ENCODE measurements at places on chromosomes 11 and 22. TPM values are rescaled to one million over a fixed set of nuclear protein-coding genes. Genes with fewer than 3 reads are reported as not detected.

The CRYAB gene
- 8,906 TPM for total RNA-seq

The OR5L2 gene
- total RNA-seq: not detected

The OR8G1 gene
- not detected for total RNA-seq

- no peaks in the 10 kb centered on the region for H3K4me1 ChIP-seq
- no peaks in the 10 kb centered on the region for H3K27me3 ChIP-seq
- no peak overlapping the region for H3K4me3 ChIP-seq
- no peak overlapping the region for H3K27ac ChIP-seq
Measured at GRCh38 chr11:118051611-118052461, 25.0 kb upstream of the TMPRSS4 start.

GRCh38 chr22:43798492-43798891, 13.6 kb downstream of the EFCAB6 start:
- DNase-seq: no peak
- H3K4me1 ChIP-seq: no peaks in the 10 kb centered on the region
- H3K36me3 ChIP-seq: no peaks in the 10 kb centered on the region
- H3K27ac ChIP-seq: no peak overlapping the region

DNA sequence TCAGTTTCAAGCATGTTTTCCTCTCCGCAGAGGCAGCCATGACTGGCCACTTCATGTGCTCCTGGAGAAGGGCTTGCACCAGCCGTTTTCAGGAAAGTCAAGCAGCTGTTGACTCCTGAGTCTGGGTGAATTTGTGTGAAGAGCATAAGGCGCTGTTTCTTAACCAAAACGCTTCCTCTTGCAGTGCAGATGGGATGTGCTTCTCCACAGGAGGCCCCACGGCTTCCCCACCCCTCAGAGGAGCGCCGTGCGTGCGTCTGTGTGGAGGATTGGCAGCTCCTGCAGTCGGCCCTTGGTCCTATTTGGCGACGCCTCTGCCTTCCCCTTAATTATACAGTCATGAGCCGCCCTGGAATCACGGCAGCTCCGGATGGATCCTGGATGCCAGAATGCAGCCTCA, 54.1 kb upstream of the B3GAT1 start:
- no peak overlapping the region for H3K4me3 ChIP-seq
- H3K4me1 ChIP-seq: no peaks in the 10 kb centered on the region
- peaks cover 64% of the 10 kb centered on the region for H3K27me3 ChIP-seq

DNA sequence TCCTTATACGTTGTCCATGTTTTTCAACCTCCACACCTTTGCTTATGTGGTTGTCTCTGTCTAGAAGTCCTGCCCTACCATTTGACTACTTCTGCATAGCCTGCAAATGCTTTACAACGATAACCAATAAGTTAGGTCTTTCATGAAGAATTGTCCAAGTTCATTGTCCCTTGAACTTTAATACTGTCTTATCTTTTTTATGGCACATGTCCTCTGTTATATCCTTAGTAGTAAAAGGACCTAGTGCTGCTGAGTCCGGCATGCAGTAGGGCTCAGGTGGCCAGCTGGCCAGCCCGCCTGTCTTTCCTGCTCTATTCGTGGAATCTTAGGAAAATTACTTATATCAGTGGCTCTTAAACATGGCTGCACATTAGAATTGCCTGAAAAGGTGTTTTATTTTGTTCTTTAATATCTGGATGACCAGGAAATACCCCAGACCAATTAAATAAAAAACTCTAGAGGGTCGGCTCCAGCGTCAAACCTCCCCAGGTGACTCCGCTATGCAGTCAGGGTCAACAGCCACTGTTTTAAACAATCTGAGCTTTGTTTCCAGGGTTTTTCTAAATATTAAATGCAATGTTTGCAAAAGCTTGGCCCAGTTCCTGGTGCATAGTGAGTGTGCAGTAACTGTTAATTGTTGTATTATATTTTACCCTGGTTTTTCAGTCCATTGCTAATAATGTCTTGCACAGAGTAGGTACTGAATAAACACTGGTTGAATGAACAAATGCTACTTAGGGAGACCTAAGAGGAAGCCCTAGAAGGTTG, 64.6 kb upstream of the SESN3 start:
- no peaks in the 10 kb centered on the region for H3K36me3 ChIP-seq
- H3K27ac ChIP-seq: no peak overlapping the region
- no peak overlapping the region for H3K4me3 ChIP-seq
- no peaks in the 10 kb centered on the region for H3K27me3 ChIP-seq
- no peak for DNase-seq

GRCh38 chr22:33710326-33710725, 209.9 kb downstream of the LARGE1 start:
- no peak overlapping the region for H3K27ac ChIP-seq
- no peaks in the 10 kb centered on the region for H3K36me3 ChIP-seq
- no peaks in the 10 kb centered on the region for H3K27me3 ChIP-seq
- peaks cover 13% of the 10 kb centered on the region for H3K4me1 ChIP-seq

- no peak for DNase-seq
- H3K4me3 ChIP-seq: no peak overlapping the region
- no peak overlapping the region for H3K27ac ChIP-seq
- no peaks in the 10 kb centered on the region for H3K36me3 ChIP-seq
- no peaks in the 10 kb centered on the region for H3K27me3 ChIP-seq
- peaks cover 29% of the 10 kb centered on the region for H3K4me1 ChIP-seq
Measured at GRCh38 chr11:130089674-130090073, 20.0 kb downstream of the APLP2 start.

DNA sequence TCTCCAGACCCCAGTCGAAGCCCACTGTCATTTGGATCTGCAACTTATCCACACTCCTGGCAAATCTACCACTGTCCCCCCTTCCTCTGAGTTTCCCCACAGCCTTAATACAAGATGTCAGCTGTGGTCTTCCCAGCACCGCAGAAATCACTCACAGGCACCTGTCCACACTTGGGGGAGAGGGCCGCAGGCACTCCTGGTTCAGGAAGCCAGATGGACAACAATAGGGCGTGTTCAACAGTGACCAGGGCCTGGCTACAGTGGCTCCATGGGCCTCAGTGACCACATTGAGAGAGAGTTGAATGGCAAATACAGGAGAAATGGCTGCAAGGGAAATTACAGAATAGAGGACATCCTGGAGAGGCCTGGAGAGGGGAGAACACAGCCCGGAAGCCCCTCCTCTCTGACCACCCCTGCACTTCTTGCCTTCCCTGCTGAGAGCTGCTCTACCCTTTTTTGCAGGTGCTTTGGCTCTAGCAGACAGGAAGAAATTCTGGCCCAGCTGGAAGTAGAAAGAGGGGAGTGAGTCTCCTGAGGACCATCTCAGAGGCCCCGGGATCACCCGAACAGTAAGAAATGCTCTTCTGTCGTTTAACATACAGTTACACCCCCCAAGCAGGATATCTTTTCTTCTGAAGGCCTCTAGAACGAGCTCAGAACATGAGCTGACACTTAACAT, 164.6 kb downstream of the FEZ1 start:
- H3K27ac ChIP-seq: no peak overlapping the region
- H3K36me3 ChIP-seq: no peaks in the 10 kb centered on the region
- no peak overlapping the region for H3K4me3 ChIP-seq
- no peak for DNase-seq
- no peaks in the 10 kb centered on the region for H3K27me3 ChIP-seq

DNA sequence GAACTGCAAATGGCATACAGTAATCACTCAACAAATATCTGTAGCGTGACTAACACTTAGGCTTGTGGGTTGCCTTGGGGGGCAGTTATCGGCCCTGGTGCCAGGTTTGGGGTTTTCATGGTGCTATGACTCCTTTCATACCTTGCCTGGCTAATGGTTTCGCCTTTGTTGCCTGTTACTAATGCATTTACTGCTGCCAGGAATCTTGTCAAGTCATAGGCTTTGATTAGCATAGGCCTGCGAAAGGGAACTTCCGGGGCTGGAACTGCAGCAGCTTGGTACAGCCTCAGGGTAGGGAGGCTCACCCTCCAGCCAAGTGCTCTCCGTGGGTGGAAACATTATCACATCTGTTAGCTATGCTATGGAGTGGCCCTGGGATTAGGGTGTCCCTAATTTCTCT, 13.2 kb downstream of the SLC25A18 start:
- no peaks in the 10 kb centered on the region for H3K27me3 ChIP-seq
- no peaks in the 10 kb centered on the region for H3K36me3 ChIP-seq
- H3K4me1 ChIP-seq: peaks cover 4% of the 10 kb centered on the region
- DNase-seq: no peak
- peak overlapping the region; percentile 44 for H3K27ac ChIP-seq

GRCh38 chr11:103947546-103947919, 88.9 kb upstream of the DDI1 start:
- peaks cover 17% of the 10 kb centered on the region for H3K4me1 ChIP-seq
- peak overlapping the region; percentile 19 for H3K27ac ChIP-seq
- DNase-seq: peak; percentile 6
- peaks cover 8% of the 10 kb centered on the region for H3K36me3 ChIP-seq
